ENCODE measurements at places on chromosomes 12 and 14. TPM values are rescaled to one million over a fixed set of nuclear protein-coding genes. Genes with fewer than 3 reads are reported as not detected.

PKP2 gene
- total RNA-seq = 378 TPM

C12orf50 gene
- total RNA-seq = 0.05 TPM

CDH24 gene
- total RNA-seq = 2.5 TPM

HEATR5A gene
- total RNA-seq = 48.1 TPM

CMA1 gene
- total RNA-seq = 1.3 TPM

All from Right ventricle myocardium inferior (tissue), 1 donor.